ENCODE measurements at places on chromosomes 3 and 15.

GRCh38 chr15:82535566-82536408 is 4.5 kb downstream of the RPS17 start:
- DNase-seq: no peak

GRCh38 chr3:13420045-13420830 is at the start of gene NUP210:
TSS of gene NUP210 (minus strand) at chr3:13420322. CDS start at chr3:13420226, 96 bp downstream.
- DNase-seq: peak; percentile 33

DNA sequence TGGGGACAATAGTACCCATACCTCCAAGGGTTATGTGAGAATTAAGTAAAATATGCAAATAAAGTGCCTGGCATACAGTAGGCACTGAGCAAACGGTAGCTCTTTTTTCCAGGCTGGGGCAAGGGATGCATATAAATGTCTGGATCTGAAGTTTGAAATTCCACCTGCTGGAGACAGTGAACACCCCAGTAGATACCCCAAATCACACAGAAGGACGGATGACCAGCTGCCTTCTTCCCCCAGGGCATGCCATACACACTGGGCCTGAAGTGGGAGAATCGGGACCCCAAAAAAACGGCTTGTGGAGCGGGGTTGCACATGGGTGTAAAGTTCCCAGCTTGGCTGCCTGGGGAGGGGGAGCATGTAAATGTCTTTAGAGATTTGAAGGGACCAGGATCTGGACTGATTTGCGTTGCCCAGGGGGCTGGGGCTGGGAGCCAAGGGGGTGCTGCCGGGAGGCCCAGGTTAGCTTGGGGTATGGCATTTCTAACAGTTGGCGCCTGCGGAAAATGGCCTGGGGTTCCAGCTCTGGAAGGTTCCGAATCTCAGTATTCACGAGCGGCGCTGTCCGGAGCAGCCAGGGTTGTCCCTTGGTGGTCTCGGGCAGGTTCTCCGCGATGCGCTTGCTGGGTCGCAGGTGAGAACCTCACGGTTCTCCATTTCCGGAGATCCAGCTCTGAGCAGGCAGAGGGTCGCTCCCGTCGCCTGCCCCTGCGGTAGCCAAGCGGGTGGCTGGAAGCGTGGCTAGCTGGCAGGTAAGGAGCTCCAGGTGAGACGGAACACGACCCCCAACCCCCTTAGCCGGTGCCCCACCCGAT is 42.6 kb upstream of the POLG start:
- DNase-seq: no peak

GRCh38 chr3:57953576-57953975 is 54.6 kb upstream of the FLNB start:
- DNase-seq: no peak

GRCh38 chr3:119950666-119951325 is 143.5 kb downstream of the GSK3B start:
- DNase-seq: no peak

DNA sequence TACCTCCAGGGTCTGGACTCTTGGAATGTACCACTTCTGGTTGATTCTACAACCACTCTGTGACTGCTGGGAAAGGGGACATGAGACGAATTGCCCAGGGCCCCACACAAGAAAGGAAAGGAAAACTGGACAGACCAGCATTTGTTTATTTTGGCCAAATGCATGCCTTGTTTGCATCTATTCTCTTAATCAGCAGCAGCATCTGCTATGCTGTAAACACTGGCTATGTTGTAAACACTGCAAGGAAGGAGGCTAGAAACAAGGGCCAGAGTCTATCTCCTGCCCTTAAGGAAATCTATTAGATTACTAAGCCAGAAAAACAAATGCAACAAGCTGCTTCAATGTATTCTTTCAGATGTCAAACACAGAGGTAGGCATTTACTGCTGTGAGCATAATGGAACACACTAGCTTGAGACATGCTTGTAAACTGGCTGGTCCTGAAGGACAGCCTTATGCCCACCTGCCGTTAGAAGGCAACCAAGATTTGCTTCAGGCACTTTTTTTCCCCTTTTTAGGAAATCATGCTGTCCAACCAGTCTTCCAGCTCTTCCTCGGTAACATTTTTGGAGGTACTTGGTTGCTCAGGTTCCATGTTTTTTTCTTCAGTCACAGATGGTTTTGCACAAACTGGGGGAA is 102.1 kb upstream of the CHRM5 start:
- DNase-seq: no peak

DNA sequence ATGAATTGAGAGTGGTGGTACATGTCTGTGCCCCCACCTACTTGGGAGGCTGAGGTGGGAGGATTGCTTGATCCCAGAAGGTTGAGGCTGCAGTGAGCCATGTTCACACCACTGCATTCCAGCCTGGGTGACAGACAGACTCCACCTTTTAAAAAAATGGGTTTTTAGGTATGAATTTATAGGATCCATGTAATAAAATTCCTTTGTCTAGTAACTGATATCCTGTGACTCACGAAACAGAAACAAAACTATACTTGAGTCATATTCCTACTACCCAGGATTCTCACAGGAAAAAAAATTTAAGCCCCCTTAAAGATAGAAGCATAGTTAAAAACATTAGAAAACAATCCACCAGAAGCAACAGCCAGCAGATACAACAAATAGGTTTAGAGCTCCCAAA is 10.0 kb upstream of the CRTC3 start:
- no peak for DNase-seq

- DNase-seq: no peak
Observed at GRCh38 chr3:177286034-177286433, 88.8 kb upstream of the TBL1XR1 start.

- DNase-seq: no peak
Observed at GRCh38 chr15:66212563-66212921, 41.0 kb downstream of the MEGF11 start.

GRCh38 chr3:157335233-157336076 is 101.2 kb upstream of the PTX3 start:
- DNase-seq: peak; percentile 20

DNA sequence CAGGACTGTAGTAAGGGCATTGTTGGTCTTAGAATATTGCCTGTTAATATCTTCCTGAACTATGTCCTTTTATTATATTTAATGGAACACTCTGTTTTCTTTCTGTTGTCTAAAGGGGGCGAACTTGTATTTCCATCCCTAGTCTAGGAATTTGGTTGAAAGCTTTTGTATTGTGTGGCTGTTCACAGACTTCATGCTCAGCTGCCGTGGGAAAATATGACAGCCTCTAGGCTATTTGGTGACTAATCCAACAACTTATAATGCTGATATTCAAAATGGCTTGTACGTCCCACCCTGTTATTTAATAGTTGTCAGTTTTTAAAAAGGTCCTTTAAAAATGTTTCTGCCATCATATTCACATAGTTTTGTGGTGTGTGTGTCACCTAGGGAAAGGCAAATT is 202.6 kb downstream of the KLHL25 start:
- DNase-seq: no peak

DNA sequence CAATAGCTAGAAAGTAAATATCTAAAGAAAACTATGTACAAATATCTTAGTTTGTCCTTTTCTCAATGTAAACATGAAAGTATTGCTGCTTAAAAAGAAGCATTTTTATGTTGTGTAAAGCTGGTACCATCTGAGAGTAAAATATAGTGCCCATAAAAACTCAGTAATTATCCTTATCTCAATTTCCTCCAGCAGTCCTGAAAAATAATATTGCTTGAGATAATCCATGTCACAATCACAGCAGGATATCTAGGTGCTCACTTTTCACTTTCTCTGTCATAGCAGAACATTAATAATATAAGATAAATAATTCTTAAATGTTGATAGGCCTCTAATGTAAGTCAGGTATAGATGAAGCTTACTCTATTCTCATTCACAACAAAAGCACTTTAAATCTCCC is 285.5 kb downstream of the ZBBX start:
- DNase-seq: no peak

DNA sequence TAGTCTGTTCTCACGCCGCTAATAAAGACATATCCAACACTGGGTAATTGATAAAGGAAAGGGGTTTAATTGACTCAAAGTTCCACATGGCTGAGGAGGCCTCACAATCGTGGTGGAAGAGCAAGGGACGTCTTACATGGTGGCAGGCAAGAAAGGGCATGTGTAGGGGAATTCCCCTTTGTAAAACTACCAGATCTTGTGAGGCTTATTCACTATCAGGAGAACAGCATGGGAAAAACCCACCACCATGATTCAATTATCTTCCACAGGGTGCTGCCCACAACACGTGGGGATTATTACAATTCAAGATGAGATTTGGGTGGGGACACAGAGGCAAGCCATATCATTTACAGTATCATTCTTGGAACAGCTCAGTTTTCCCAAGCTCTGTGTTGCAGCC is 268.0 kb downstream of the SUCLG2 start:
- no peak for DNase-seq

GRCh38 chr15:88915354-88915753 is 2.2 kb upstream of the MFGE8 start:
- no peak for DNase-seq

- no peak for DNase-seq
Observed at GRCh38 chr3:23758253-23758838, 47.4 kb upstream of the UBE2E1 start.

GRCh38 chr3:72523429-72524151 is 324.7 kb downstream of the SHQ1 start:
- DNase-seq: no peak

- no peak for DNase-seq
Observed at GRCh38 chr3:121988146-121988545, 33.9 kb downstream of the ILDR1 start.

DNA sequence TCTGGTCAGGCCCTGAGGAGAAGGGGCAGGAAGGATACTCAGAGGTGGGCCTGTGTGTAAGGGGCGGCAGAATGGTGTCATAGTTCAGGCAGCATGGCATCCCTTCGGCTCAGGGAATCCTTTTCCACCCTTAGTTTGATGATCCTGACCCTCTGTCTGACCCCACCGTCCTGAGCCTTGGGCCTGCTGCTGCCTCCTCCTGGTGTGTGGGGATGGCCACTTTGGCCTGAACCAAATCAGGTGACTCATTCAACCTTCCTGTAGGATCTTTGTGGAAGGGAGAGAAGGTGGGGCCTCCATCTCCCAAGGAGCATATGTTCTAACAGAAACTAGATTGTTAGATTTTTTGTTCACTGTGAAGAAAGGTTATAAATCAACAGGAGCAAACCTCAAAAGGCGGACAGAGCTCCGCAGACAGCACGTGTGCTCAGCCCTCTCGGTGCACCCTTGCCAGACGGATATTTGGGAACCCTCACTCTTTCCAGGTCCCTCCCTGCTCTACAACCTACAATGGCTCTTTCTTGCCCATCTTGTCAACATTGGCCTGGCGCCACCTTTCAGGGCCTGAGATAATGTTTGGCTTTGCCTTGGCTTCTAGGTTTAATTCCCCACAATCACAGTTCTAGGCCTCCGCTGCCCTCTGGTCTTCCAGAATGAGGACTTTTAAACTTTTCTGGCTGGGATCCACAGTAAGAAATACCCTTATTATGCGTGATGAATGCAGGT is 21.7 kb downstream of the THSD4 start:
- no peak for DNase-seq

DNA sequence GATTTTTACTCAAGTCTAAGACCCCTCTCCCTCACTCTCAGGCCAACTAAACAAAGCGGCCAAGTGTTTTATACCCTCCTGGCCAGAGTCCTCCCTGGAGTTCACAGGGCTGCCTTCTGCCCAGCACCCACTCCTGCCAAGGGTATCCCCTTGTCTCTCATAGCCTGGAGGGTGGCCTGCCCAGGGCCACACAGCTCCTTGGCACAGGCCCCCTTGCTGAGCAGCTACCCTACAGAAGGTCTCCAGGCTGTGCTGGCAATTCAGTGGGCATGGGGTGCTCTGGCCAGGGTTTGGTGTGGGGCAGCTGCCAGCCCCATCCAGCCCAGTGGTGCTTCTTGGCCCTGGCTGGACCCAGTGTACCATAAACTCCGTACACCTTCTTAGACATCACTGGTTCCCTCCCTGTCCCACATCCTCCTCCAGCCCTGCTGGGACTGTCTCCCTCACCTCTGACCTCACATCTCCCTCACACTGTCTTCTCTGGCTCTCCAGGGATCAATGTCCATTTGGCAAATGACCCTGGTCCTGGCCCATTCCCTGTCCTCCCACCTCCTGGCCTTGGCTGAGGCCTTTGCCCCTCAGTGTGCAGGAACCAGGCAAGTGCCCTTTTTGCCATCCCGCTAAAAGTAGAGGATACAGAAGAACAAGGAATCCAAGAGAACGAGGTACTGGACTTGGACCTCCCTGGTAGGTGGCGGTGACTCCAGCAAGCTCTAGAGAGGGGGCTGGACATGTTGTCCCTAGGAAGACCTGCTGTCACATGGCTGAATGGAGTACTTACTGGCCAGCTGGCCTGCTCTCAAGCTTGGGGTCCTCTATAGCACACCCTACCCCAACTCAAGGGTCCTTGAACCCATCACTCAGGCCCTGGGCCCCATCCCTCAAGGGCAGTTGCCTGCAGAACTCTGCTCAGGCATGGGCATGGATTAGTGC is 50.0 kb upstream of the TRPM1 start:
- DNase-seq: no peak

- DNase-seq: no peak
Observed at GRCh38 chr15:72387741-72388140, 10.4 kb upstream of the TMEM202 start.

DNA sequence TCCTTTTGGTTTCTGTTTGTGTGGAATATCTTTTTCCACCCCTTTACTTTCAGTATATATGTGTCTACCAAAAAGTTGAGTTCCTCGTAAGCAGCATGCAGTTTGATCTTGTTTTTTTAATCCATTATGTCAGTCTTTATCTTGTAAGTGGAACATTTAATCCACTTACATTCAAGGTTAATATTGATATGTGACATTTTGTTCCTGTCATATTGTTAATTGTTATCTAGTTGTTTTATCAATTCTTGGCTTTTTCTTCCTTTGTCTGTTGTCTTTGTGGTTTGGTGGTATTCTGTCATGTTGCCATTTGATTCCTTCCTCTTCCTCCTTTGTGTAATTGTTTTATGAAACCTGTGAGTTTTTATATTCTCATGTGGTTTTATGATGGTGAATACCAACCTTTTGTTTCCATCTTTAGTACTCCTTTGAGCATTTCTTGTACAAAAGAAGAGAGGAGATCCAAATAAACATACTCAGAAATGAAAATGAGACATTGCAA is 43.4 kb upstream of the XCR1 start:
- DNase-seq: no peak

DNA sequence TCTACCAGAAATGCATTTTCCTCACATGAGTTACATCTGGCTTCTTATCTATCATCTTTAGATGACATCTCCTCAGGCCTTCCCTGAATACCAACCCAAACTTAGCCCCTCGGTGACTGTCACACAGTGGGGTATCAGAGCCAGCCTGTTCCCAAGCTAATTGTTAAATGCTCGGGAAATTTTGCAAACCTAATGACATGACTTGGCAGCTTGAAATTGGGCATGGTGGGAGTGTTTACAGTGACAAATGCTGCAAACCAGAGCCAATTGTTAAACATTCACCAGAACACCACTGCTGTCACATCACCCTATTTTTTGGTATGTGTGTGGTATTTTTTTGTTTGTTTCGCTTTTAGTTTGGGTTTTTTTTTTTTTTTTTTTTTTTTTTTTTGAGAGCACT is 130.8 kb downstream of the HCN4 start:
- DNase-seq: no peak

Measured in hypothalamus (tissue), 51 donors.